ENCODE measurements at places on chromosomes 1 and 21.

GRCh38 chr1:105004515-105004914 lies 1254.8 kb downstream of the AMY1C start:
- DNase-seq: no peak

DNA sequence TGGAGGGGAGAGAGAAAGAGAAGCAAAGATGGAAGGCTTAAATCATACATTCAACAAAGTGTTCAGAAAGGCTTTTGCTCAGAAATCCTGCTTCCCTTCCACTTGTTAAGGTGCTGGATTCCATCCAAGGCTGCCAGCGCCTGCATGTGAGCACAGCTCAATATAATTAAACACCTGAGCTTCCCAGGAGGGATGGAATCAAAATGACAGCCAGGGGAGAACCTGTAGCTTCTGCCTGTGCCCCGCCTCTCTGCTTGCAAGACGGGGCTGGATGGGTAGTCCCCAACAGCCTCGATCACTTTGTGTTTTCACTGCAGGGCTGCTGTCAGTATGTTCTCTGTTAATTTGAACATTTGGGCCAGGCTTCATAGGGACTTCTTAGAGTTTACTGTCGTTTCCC lies 225.7 kb downstream of the KCNH1 start:
- no peak for DNase-seq

GRCh38 chr1:212640223-212640878 lies 31.8 kb downstream of the ATF3 start:
- DNase-seq: no peak

DNA sequence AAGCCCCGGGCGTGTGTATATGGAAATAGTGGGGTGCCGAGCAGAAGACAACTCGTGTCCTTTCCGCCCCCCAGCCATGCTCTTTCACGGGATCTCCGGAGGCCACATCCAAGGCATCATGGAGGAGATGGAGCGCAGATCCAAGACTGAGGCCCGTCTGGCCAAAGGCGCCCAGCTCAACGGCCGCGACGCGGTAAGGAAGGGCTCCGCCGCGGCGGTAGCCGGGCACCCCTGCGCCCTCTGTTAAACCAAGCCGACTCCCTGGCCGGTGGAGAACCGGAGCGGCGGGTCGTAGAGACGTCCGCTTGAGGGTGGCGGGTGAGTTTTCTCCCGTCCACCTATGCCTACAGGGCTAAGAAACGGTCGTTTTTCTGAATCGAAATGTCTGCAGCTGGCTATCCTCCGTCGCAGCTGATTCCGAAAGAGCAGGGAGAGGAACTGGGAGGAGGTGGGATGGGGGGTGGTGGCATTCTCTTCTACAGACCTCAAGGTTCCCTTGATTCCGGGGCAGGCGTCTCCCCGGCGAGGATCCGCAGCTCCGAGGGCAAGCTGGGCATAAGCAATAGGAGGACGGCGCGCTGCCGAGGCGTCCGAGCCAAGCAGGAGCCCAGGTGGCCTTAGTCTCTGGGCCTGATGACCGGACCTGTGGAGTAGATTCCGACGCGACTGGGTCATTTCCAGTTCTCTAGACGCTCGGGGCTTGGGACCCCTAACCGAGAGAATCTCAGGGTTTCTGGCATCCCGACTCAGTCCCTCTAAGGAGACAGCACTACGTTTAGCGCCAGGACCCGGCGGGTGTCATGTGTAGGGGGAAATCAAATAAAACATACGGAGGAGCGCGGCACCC lies 856 bp downstream of the LHX9 start:
- no peak for DNase-seq

DNA sequence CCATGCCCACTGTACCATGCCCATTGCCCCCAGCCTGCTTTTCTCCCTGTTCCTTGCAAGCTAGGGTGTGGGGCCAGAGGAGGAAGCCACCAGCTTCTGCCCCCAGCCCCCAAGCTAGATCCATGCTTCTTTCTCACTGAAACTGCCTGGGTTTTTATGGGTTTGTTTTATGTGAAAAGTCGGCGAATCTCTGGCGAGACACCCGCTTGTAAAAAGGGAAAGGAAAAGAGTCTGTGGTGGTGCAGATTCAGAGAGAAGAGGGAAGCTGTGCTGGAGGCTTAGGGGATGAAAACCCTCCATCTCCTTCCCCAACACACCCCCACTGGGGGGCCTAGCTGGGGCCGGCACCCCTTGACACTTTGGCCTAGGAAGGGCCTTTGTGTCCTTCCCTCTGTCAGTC lies 26.2 kb downstream of the GRHL3 start:
- no peak for DNase-seq

DNA sequence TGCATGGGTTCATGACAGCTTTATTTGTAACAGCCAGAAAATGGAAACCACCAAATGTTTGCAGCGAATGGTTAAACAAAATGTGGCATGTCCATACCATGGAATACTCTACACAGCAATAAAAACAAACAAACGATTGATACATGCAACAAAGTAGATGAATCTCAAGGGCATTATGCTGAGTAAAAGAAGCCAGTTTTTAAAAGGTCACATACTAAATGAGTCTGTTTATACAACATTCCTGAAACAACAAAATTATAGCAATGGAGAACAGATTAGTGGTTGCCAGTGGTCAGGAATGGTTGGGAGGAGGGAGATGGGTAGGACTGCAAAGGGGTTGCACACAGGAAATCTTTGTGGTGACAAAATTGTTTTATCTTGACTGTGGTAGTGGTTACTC lies 202.4 kb upstream of the UBE2U start:
- no peak for DNase-seq

DNA sequence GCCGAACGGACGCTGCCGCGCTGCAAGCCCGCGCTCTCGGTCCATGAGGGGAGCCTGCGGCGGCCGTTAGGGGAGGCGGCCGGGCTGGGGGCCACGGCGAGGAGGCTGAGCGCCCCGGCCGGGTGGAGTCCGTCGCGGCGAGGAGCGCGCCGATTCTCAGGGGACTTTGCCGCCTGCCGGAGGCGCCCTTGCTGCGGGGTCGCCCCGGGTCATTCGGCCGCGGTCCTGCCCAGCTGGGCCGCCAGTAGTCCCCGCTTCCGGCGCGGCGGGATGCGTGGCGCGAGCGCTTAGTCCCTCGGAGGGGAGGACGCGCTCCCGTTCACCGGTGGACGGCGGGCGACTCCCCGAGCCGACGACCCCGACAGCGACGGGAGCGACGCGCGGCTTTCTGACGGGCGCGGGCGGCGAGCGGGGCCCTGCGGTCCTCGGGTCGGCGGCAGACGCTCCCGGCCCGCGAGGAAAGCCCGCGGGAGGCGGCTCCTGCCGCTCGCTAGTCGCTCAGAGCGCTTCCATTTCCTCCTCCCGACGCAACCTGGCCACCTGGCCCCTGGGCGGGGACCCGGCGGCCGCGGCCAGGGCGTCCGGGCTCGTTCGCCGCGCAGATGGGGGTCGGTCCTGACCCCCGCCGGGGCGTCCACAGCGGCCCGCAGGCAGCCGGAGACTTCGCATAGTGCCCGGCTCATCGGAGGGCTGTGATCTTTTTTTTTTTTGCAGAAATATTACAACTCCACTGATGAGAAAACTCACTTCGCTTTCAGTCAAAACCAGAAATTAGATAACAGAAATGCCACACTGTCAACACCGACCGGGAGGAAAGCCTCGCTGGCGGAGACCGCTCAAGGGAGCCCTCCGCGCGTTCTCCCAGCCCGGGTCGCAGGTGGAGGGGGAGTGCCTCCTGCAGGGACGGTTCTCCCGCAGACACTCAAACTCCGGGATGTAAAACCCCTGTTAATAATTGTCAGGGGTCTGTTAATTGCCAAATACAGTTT lies 641 bp upstream of the ZBTB21 start:
- peak; percentile 34 for DNase-seq

DNA sequence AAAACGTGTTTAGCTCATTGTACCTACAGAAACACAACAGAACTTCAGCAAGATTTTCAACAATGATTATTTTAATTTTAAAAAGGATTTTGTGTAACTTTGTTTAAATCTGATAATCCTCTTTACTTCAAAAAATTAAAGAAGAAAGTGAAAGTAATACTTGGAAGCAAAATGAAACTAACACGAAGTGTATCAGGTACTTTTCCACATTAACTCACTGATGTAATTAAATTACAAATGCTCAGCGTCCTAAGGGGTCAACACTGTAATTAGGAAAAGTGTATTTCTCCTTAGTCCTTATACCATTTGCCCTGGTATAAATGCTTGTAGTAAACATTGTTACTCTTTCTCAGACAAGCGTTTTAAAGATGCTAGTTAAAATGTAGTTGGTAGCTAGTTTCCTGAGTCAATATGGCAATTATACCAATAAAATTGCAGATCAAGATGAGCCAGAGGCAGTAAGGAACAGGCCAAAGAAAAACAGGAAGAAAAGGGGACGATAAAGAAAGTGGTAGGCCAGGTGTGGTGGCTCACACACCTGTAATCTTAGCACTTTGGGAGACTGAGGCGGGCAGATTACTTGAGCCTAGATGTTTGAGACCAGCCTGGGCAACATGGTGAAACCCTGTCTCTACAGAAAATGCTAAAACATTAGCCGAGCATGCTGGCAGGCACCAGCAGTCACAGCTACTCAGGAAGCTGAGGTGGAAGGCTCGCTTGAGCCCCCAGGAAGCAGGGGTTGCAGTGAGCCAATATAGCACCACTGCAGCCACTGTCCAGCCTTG lies 553.0 kb downstream of the SMYD3 start:
- DNase-seq: no peak
